ENCODE measurements at places on chromosomes 7 and 10.
A peak's percentile ranks its signal among the peaks of the same experiment; 100 is the strongest.

GRCh38 chr10:132006966-132007365 lies 25.2 kb upstream of the BNIP3 start:
- no peak for DNase-seq

DNA sequence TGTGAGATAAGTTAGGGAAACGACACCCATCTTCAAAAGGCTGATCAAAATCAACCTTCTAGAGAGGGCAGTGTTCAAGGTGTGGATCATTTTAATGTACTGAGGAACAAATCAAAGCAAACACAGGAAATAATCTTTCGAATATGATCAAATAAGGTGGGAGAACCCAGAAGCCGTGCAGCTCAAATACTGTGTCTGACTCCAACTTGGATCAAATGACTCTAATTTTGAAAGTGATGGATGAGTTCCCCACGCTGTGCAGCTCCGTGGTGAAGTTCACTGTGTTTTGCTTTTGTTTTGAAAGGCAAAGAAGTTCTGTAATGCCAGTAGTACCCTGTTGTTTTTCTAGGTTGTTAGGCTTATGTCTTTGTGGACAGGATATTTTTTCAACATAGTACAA lies 250.9 kb downstream of the SFMBT2 start:
- DNase-seq: no peak

DNA sequence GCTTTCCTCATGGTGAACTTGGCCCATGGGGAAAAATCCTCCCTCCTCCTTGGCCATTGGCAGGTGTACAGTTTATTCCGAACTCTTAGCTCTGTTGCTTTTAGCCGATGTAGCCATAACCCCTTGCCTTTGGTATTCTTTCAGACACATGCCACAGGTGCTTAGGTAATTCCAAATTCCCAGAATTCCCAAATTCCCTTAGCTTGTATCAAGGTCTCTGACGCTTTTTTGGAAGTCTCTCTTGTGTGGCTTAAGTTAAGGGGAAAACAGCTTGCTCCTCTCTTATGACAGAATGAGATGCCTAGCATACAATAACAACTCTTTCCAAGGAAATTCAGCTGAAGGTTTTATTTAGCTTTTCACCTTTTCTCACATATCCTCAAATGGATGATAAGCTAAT lies 68.0 kb downstream of the SUGCT start:
- DNase-seq: no peak

DNA sequence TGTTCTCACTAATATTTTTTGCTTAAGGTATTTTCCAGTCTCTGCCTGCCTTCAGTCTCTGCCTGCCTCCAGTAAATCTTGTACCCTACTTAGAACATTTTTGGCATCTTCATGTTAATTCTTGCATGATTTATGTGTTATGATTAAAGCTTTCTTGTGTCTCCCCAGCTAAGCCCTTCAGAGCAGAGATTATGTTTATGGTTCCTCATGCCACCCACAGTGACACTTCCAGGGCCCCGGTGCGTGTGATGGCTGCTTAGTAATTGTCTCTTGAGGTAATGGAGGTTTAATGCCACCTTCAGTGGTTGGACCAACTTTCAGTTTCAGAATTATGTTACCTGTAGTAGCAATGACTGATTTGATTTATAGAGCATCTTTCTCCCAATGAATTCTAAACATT lies 70.6 kb upstream of the MET start:
- no peak for DNase-seq

- DNase-seq: no peak
Measured at GRCh38 chr10:26525586-26525985, 87.4 kb downstream of the APBB1IP start.

DNA sequence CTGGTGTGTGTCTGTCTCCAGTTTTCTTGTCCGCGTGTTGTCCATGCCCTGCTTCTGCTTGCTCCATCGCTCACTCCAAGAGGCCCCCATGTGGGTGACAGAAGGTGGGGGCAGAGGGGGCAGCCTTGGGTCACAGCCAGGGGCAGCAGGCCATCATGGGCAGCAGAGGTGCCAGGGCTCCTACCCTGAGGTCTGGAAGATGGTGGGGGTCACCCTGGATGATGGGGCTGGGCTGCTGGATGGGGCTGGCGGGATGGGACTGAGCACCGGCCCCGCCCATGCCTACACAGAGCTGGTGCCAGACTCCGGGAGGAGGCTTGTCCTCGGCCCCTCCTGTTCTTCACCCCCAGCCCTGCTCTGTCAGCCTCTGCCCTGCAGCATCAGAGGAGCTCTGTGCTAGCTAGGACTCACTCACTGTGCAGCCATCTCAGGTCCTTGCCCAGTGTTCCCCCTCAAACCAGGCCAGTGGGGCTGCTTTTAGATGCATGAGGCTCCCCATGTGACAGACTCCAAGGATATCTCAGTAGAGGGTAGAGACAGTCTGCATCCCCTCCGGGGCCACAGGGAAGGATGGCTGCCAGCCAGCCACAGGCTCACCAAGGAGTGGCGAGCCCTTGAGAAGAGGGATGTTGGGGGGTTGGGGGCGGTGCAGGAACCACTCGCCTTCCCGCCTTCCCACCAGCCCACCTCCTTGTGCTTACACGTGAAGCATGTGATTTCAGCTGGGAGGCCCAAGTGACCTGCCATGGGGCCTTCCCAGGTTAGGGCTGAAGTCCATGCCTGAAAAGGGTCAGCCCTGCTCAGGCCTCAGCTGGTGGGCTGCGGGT lies 35.5 kb upstream of the PPIF start:
- no peak for DNase-seq

DNA sequence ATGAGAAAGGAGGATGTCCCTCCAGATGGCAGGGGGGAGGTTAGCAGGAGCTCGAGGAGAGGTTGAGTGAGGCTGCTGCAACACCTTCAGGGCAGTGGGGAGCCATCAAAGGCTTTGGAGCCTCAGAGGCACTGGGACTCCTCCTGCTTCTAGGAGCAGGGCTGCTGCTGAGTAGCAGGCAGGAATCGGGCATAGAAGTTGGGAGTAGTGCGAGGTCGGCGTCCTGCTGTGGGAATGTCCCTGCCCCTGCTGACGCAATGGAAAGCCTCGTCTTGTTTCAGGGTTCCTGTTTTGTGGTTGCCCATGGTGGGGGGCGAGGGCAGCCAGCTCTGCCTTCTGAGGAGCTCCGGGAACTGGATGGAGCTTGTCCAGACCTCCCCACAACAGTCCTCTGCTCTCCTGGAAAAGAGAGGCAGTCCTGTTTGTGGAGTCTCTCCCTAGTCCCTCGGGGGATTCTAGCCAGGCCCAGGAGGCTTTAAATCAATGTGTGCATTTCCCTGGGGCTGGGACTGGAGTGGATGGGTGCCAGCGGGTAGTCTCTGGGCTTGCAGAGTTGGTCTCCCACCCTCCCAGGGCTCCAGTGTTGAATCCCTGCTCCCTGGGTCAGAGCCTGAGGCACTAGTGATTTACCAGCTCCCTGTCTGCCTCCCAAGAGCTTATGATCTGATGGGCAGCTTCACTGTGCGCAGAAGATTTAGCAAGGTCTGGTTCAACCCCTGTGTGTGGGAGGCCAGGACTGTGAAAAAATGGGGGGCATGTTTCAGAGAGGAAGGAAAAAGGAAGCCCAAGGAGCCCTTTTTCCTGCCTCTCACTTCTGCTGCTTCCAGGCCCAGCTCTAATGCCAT lies 98.7 kb upstream of the PPIF start:
- no peak for DNase-seq

DNA sequence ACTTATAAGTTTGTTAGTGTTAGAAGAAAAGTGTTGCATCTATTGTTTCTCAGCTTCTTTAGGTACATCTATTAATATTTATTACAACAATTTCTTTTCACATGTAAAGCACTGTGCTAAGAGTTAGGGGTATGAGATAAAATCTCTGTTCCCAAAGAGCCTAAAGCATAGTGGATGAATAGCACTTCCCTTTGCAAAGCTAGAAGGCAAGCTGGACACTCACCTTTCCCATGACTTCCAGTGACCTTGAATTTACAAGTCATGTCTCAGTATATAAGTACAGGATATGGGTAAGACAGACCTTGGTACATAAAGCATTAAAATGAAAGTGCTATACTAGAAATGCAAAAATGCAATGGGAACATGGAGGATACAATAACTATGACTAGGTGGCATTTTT lies 8.7 kb downstream of the CNNM1 start:
- DNase-seq: no peak

- peak; percentile 28 for DNase-seq
Measured at GRCh38 chr10:46033602-46034011, 3.2 kb upstream of the NCOA4 start.

- DNase-seq: no peak
Measured at GRCh38 chr7:13448243-13448642, 541.2 kb downstream of the ETV1 start.

All from HS-5 (cell line).